ENCODE measurements at places on chromosomes 16 and 17. TPM values are rescaled to one million over a fixed set of nuclear protein-coding genes. Genes with fewer than 3 reads are reported as not detected.

The TMEM235 gene
- total RNA-seq: not detected

The TAX1BP3 gene
- total RNA-seq: 150 TPM

The RASD1 gene
- total RNA-seq: 0.68 TPM

The CD300H gene
- total RNA-seq: not detected

The CCL1 gene
- not detected for total RNA-seq

The CCL4 gene
- not detected for total RNA-seq

The ZDHHC1 gene
- total RNA-seq: 5.3 TPM

The TANC2 gene
- 126 TPM for total RNA-seq

The MYO15A gene
- under 0.01 TPM for total RNA-seq

The EME1 gene
- 0.68 TPM for total RNA-seq

The ZFHX3 gene
- total RNA-seq: 12.4 TPM

The HS3ST3A1 gene
- total RNA-seq: 0.07 TPM

The ACSM2A gene
- total RNA-seq: not detected

The CACNG3 gene
- not detected for total RNA-seq

The CDK12 gene
- total RNA-seq: 38.4 TPM

The BCKDK gene
- total RNA-seq: 18.7 TPM

The CEMP1 gene
- 0.34 TPM for total RNA-seq

The FOXL1 gene
- total RNA-seq: 0.68 TPM

The EEF2KMT gene
- 20.2 TPM for total RNA-seq

The AHSP gene
- not detected for total RNA-seq

The TLCD3B gene
- not detected for total RNA-seq

Data from nasal cavity respiratory epithelium epithelial cell of viscerocranial mucosa (primary cell).